ENCODE measurements at places on chromosomes 3 and 15.

DNA sequence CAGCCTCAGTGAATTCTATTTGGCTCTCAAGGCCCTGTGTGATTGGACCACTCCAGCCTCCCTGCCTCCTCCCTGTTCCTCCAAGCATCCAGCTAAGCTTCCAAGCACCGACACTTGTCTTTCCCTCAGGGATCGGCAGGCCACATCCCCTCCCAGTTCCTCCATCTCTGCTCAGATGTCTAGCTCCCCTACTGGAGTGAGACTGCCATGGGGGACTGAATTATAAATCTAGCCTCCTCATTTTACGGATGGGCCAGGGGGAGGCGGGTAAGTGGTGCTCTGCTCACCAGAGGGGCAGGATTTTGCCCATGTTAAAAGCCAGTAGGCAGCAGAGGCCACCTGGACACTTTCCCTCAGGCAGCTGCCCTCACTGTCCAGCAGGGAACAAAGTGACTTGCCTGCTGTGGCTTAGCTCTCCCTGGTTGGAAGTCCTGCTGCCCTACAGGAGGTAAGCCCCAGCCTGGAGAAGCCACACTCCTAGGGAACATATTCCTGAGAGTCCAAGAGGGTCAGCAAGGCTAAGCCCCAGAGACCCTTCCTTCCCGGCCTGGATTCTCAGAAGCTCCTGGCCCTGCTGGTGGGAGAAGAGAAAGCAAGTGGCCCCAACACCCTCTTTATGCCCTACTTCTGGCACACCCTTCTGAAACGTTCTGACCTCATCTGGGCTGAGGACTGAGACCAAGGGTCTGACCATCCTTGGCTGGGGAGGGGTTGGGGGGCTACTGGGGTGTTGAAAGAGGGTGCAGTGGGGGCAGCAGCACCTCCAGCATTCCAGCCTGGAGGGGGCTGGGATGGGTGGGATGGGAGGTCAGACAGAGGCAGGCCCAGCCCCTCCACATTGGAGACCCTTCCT lies 9.1 kb upstream of the HHATL start:
- DNase-seq = no peak

DNA sequence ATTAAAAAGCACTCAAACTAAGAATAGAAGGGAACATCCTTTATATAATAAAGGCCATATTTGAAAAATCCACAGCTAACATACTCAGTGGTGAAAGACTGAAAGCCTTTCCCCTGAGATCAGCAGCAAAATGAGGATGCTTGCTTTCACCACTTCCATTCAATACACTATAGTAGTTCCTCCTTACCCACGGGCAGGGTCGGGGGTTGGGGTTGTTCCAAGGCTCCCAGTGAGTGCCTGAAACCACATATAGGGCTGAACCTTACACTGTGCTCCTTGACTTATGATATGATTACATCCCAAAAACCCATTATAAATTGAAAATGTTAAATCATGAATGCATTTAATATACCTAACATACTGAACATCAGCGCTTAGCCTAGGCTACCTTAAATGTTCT lies 37.7 kb downstream of the ALDH1L1 start:
- no peak for DNase-seq

DNA sequence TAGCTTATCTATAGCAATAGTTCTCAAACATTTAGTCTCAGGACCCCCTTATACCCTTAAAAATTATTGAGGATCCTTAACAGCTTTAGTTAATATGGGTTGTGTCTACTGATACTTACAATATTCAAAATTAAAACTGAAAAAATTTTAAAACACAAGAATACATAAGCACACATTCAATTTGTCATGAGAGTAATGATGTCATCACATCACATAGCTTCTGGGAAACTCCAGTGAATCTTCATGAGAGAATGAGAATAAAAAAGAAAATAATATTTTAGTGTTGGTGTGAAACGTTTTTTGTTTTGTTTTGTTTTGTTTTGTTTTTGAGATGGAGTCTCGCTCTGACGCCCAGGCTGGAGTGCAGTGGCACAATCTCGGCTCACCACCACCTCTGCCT lies 25.2 kb upstream of the ACP3 start:
- no peak for DNase-seq

- no peak for DNase-seq
These were observed 87.5 kb downstream of the RPL39L start for GRCh38 chr3:187051724-187052366.

DNA sequence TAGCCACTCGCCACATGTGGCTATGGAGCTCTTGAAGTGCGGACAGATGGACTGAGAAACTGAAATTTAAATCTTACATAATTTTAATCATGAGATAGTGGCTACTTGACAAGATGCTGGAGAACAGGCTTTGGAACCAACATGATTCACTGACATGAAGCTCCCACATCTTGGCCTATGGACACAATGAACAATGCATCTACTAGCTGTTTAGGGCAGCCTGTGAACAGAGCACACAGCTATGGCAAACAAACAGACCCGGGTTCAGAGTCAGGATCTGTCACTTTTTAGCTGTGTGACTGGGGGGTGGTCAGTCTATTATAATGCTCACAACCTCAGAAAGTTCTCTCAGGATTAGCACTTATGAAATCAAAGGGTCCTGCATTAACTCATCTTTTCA lies 616.6 kb downstream of the MAGI1 start:
- no peak for DNase-seq

- DNase-seq = no peak
These were observed 82.6 kb downstream of the MLH1 start for GRCh38 chr3:37075955-37076354.

DNA sequence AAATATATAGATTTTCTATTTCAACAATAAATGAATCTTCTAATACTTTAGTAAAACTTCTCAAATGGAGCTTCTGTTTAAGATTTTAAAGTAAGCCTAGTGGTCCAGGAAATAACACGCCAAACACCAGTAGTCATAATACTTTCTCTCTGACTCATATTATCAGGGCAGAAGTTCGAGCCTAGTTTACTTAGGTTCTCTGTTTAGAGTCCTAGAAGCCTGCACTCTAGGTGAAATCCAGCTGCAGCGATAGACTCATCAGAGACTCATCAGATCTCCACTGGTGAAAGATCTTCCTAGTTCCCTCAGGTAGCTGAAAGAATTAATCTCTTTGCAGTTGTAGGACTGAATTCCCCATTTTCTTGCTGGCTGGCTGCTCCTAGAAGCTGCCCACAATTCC lies 552.5 kb upstream of the ROBO2 start:
- no peak for DNase-seq

GRCh38 chr15:55834331-55834730 lies 91.4 kb upstream of the PRTG start:
- no peak for DNase-seq

DNA sequence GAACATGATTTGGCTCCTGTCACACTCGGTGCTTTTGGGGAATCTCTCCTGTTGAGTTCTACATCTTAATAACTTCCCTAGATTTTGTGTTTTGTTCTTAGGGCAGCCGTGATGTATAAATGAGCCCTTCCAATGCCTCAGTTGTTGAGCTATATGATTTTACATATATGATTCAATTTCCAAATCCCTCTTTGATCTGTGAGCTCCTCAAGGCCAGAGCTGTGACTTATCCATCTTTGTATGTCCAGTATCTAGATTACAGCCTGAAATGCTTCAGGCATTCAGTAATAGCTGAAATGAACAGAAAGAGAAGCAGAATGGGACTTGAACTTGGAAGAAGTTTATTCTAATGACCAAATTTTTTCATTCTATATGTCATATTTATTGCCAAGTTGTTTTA lies 26.6 kb downstream of the CGGBP1 start:
- DNase-seq = no peak

DNA sequence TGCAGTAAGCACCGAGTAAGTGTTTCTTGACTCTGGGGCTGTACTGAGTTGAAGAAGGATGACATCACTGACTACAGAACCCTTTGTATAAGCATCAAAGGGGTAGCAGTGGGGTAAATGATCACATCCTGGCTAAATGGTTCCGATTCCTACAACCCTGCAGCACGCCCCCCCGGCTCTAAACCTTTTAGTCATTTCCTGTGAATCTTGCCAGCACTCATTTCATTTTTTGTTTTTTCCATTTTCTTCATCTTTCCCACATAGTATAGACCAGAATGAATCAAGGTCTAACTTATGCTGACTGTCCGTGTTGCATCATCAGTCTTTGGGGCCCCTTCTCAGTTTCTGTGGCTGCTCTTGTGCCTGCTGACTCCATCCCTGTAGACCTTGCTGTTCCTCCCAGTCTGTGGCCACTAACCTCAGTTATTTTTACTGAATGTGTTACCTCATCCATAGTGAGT lies 383.1 kb upstream of the TPRG1 start:
- DNase-seq = no peak
